ENCODE measurements at places on chromosomes 2 and 18. TPM values are rescaled to one million over a fixed set of nuclear protein-coding genes. Genes with fewer than 3 reads are reported as not detected.

GRCh38 chr2:109277406-109277805 lies 148.4 kb downstream of the SH3RF3 start:
- no peaks in the 10 kb centered on the region for H3K4me1 ChIP-seq
- no peak for DNase-seq
- H3K36me3 ChIP-seq = no peaks in the 10 kb centered on the region
- H3K27ac ChIP-seq = no peak overlapping the region

DNA sequence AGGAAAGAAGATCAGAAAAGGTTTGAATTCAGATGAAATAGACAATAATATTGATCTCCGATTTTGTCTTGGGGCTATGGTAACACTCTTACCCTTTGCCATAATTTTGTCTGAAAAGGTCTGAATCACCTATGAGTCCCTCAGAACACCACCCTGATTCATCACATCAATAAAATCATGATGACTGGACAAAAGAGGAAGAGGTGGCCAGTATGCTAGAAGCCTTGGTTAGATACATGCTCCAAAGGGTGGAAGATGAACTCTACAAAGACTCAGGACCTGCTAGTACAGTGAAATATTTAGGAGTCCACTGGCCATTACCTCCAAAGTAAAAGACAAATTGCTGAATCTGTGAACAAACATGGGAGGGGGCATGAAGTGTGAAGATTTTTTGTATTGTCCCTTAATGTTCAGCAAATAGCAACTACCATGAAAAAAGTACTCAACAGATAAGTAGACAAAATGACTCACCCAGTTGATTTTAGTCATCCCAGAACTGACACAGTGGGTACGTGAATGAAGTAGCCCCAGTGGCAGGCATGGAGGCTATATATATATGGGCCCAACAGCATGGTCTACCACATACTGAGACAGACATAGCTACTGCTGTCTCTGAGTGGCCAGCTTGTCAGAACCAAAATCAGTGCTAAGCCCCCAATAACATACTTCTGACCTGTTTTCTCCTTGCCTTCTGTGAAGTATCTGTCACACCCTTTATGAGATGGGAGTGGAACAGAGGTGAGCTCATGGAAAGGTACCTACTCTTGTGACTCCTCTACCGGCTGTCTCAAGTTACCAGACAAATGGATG lies 36.5 kb upstream of the GLS start:
- H3K27ac ChIP-seq = no peak overlapping the region
- no peak overlapping the region for H3K4me3 ChIP-seq
- H3K27me3 ChIP-seq = no peaks in the 10 kb centered on the region
- H3K4me1 ChIP-seq = no peaks in the 10 kb centered on the region

- DNase-seq = no peak
- H3K4me3 ChIP-seq = no peak overlapping the region
- H3K4me1 ChIP-seq = no peaks in the 10 kb centered on the region
- H3K27me3 ChIP-seq = no peaks in the 10 kb centered on the region
Observed at GRCh38 chr2:238510911-238511613, 84.3 kb downstream of the ASB1 start.

GRCh38 chr2:211085056-211085680 lies 528.8 kb downstream of the CPS1 start:
- no peak overlapping the region for H3K4me3 ChIP-seq
- no peaks in the 10 kb centered on the region for H3K36me3 ChIP-seq
- H3K27ac ChIP-seq = no peak overlapping the region
- no peaks in the 10 kb centered on the region for H3K27me3 ChIP-seq

- no peaks in the 10 kb centered on the region for H3K36me3 ChIP-seq
- H3K4me3 ChIP-seq = no peak overlapping the region
- no peaks in the 10 kb centered on the region for H3K4me1 ChIP-seq
- H3K27me3 ChIP-seq = no peaks in the 10 kb centered on the region
- DNase-seq = no peak
Observed at GRCh38 chr2:155733091-155733853, 599.2 kb downstream of the NR4A2 start.

- H3K27ac ChIP-seq = no peak overlapping the region
- DNase-seq = no peak
- no peak overlapping the region for H3K4me3 ChIP-seq
Observed at GRCh38 chr2:219451661-219452360, 17.2 kb downstream of the SPEG start.

GRCh38 chr2:227545990-227546389 lies 52.7 kb upstream of the SCYGR2 start:
- no peaks in the 10 kb centered on the region for H3K27me3 ChIP-seq
- DNase-seq = no peak
- no peak overlapping the region for H3K4me3 ChIP-seq

- DNase-seq = no peak
- H3K4me1 ChIP-seq = no peaks in the 10 kb centered on the region
- H3K27me3 ChIP-seq = no peaks in the 10 kb centered on the region
- no peak overlapping the region for H3K27ac ChIP-seq
- no peak overlapping the region for H3K4me3 ChIP-seq
- H3K36me3 ChIP-seq = no peaks in the 10 kb centered on the region
Observed at GRCh38 chr2:189016311-189016861, 42.2 kb downstream of the COL3A1 start.

GRCh38 chr18:78482378-78482777 lies 497.2 kb upstream of the SALL3 start:
- H3K27me3 ChIP-seq = no peaks in the 10 kb centered on the region
- H3K27ac ChIP-seq = no peak overlapping the region
- no peak for DNase-seq
- H3K4me1 ChIP-seq = no peaks in the 10 kb centered on the region
- no peak overlapping the region for H3K4me3 ChIP-seq

Gene TOGARAM2
- 0.14 TPM for total RNA-seq

DNA sequence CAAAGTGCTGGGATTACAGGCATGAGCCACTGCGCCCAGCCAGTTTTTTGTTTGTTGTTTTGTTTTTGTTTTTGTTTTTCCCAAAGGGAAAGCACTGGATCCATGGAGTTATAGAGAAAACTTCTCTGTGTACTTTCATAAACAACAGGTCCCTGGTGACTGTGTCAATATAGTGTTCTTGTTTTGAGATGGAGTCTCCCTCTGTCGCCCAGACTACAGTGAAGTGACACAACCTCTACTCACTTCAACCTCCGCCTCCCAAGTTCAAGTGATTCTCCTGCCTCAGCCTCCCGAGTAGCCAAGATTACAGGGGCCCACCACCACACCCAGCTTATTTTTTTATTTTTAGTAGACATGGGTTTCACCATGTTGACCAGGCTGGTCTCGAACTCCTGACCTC lies 16.5 kb downstream of the USP34 start:
- H3K27me3 ChIP-seq = no peaks in the 10 kb centered on the region
- H3K36me3 ChIP-seq = no peaks in the 10 kb centered on the region
- H3K4me1 ChIP-seq = no peaks in the 10 kb centered on the region

DNA sequence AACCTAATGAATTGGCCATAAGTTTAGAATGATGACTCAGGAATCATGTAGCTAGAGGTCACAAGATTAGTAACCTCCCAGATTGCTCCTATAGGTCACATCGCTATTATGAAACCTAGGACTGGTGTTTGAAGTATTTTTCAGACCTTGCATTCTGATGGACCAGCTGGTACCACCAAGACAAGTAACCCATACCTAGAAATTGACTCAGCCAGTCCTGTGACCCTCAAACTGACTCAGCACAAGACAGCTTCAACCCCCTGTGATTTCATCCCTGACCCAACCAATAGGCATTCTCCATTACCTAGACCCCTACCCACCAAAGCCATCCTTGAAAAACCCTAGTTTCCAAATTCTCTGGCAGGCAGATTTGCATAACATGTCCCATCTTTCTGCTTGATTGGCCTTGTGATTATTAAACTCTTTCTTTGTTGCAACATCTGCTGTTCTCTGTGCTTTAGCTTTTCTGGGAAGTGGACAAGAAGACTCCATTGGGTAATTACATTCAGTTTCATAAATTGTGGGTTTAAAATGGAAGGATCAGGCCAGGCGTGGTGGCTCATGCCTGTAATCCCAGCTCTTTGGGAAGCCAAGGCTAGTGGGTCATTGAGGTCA lies 254.9 kb downstream of the IRS1 start:
- no peak overlapping the region for H3K27ac ChIP-seq
- H3K4me1 ChIP-seq = no peaks in the 10 kb centered on the region
- no peaks in the 10 kb centered on the region for H3K36me3 ChIP-seq

DNA sequence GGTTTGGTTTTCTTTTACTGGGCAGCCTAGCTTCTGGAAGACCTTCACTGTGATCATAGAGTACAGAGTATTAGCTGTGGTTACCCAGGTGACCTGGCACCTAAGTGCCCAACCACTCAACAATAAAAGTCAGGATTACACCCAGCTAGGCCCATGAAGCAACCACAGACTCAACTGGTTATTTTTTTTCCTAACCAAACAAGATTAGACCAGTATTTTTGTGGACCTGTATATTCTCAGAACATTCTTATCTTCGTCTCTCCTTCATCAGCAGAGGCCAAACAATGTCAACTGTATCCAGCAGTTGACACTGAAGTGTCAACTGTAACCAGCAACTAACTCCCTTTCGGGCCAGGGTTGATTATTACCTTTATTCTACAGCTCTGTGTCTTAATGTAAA lies 289.2 kb upstream of the SLC39A10 start:
- no peaks in the 10 kb centered on the region for H3K36me3 ChIP-seq
- H3K4me3 ChIP-seq = no peak overlapping the region
- no peaks in the 10 kb centered on the region for H3K27me3 ChIP-seq

GRCh38 chr2:234521536-234521935 lies 24.7 kb upstream of the ARL4C start:
- H3K27me3 ChIP-seq = no peaks in the 10 kb centered on the region
- H3K27ac ChIP-seq = no peak overlapping the region
- no peak overlapping the region for H3K4me3 ChIP-seq
- no peak for DNase-seq
- no peaks in the 10 kb centered on the region for H3K36me3 ChIP-seq

Gene IL1F10
- not detected for total RNA-seq

DNA sequence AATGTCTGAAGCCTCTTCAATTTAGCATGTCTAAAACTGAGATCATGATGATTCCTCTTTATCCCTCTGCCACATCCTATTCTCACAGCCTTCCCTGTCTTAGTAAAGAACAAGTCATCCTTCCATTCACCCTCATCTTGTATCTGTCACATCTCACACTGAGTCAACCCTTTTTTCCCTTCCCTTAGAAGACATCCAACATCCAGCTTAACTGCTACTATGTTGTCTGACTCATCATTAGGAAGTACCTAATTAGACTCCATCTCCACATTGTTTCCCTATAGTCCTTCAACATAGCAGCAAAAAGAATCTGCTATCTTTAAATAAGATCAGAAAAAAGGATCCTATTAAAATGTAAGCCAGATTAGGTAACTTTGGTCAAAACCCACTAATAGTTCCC lies 85.2 kb upstream of the GRB14 start:
- DNase-seq = no peak
- no peak overlapping the region for H3K4me3 ChIP-seq
- H3K27ac ChIP-seq = no peak overlapping the region
- H3K4me1 ChIP-seq = no peaks in the 10 kb centered on the region

- DNase-seq = no peak
- H3K36me3 ChIP-seq = no peaks in the 10 kb centered on the region
Observed at GRCh38 chr2:32865399-32866068, 81.2 kb upstream of the LTBP1 start.

DNA sequence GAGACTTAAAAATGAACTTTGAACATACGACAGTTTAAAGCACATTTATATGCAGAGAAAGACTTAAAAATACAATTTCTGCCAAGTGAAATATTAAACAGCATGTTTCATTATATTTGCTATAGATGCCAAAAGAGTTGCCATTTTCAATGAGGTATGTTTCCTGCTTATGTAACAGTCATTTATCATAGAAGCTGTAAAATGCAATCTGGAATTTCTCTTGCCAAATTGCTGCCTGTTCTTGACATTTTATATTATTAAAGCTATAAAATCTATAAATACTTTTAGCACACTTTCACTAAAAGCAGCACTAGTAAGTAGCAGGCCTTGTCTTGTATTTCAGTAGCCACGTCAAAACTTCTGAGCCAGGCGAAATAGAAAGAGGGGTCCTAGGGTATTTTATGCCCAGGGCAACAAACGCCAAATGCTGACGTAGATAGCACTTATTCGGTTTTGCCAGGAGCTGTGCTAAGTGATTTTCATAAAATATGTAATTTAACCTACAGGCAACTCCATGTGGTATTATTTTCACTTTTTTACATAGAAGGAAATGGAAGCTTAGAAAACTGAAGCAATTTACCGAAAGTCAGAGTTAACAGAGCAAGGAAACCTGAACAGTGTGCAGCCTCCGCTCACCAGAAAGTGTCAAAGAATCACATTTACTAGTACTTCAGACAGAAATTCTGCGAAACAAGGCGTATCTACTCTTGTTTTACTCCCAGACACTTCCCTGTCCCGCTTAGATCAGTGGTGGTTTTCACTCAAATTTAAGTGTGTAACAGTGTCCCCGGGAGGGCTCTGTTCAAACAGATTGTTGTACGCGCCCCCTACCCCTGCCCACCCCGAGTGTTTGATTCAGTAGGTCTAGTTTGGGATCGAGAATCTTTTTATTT lies 1.2 kb upstream of the CYP20A1 start:
- no peaks in the 10 kb centered on the region for H3K27me3 ChIP-seq
- no peaks in the 10 kb centered on the region for H3K4me1 ChIP-seq
- H3K27ac ChIP-seq = no peak overlapping the region
- peak overlapping the region; percentile 95 for H3K4me3 ChIP-seq
- no peaks in the 10 kb centered on the region for H3K36me3 ChIP-seq
- DNase-seq = no peak

Gene FAM110C
- 8.2 TPM for total RNA-seq

Gene RASGRP3
- 6.9 TPM for total RNA-seq

GRCh38 chr2:34660741-34661140 lies 1061.6 kb upstream of the FAM98A start:
- H3K27ac ChIP-seq = no peak overlapping the region
- H3K4me3 ChIP-seq = no peak overlapping the region
- H3K36me3 ChIP-seq = no peaks in the 10 kb centered on the region

GRCh38 chr2:197292619-197293018 lies 18.0 kb downstream of the ANKRD44 start:
- H3K36me3 ChIP-seq = no peaks in the 10 kb centered on the region
- H3K4me1 ChIP-seq = peaks cover 6% of the 10 kb centered on the region
- no peak overlapping the region for H3K4me3 ChIP-seq
- no peak overlapping the region for H3K27ac ChIP-seq

DNA sequence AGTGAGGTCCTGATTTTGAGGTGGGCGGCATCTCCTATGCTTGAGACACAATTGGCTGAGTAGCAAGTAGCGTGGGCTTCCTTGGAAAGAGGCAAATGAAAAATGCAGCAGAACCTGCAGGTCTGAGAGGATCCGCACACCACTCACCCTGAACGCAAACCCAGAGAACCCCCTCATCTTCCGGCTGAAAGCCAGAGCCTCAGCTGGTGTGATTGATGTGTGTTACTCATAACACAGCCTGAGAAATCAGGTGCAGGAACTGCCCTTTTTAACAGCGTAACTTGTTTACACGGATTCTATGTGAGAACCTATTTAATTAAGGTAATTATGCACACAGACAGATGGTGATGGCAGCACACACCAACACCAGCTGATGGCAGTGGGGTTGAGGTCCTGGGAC lies 123.4 kb downstream of the MRO start:
- H3K4me1 ChIP-seq = no peaks in the 10 kb centered on the region
- DNase-seq = no peak
- no peak overlapping the region for H3K27ac ChIP-seq

GRCh38 chr2:69985216-69985615 lies 23.8 kb upstream of the ASPRV1 start:
- H3K4me3 ChIP-seq = no peak overlapping the region
- H3K27ac ChIP-seq = peak overlapping the region; percentile 47
- no peaks in the 10 kb centered on the region for H3K27me3 ChIP-seq
- no peak for DNase-seq
- H3K4me1 ChIP-seq = peaks cover 14% of the 10 kb centered on the region
